ENCODE measurements at places on chromosomes 2 and 18.
A peak's percentile ranks its signal among the peaks of the same experiment; 100 is the strongest.

DNA sequence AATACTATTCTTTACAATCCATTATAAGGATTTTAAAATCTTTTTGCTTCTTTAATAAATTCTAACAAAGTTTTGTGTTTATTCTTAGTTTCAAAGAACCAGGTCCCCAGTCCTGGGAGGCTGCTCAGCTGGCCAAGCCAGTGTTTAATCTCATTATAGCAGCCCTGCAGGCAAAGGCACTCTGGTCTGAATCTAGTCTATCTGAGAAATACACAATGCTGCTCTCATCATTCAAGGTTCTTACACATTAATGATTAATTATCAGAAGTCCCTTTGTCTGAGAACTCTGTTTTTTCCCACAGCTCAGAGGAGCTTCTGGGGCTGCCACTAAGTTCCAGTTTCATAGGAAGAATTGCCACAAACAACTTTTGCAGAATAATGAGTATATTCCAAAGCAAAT lies 27.7 kb downstream of the KCTD18 start:
- DNase-seq, result no peak

DNA sequence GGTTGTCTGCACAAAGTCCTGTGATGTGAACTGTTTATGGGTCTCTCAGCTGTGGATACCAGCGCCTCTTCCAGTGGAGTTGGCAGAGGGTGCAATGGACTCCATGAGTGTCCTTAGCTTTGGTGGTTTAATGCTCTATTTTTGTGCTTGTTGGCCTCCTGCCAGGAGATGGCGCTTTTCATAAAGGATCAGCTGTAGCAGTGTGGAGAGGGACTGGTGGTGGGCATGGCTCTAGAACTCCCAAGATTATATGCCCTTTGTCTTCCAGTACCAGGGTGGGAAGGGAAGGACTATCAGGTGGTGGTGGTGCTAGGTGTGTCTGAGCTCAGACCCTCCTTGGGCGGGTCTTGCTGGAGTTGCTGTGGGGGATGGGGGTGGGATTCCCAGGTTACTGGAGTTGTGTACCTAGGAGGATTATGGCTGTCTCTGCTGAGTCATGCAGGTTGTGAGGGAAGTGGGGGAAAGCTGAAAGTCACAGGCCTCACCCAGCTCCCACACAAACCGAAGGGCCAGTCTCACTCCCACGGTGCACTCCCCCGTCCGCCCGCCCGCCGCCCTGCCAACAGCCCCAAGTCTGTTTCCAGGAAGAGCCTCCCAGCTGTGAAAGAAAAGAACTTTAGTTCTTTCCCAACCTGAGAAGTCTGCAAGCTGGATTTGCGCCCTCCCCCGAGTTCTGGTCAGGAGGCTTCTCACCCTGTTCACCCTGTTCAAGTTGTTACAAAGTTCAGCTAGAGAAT lies 108.1 kb downstream of the MARCO start:
- no peak for DNase-seq

DNA sequence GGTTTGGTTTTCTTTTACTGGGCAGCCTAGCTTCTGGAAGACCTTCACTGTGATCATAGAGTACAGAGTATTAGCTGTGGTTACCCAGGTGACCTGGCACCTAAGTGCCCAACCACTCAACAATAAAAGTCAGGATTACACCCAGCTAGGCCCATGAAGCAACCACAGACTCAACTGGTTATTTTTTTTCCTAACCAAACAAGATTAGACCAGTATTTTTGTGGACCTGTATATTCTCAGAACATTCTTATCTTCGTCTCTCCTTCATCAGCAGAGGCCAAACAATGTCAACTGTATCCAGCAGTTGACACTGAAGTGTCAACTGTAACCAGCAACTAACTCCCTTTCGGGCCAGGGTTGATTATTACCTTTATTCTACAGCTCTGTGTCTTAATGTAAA lies 289.2 kb upstream of the SLC39A10 start:
- DNase-seq, result no peak

- DNase-seq, result no peak
Observed at GRCh38 chr2:96359866-96360265, 24.3 kb downstream of the NCAPH start.

DNA sequence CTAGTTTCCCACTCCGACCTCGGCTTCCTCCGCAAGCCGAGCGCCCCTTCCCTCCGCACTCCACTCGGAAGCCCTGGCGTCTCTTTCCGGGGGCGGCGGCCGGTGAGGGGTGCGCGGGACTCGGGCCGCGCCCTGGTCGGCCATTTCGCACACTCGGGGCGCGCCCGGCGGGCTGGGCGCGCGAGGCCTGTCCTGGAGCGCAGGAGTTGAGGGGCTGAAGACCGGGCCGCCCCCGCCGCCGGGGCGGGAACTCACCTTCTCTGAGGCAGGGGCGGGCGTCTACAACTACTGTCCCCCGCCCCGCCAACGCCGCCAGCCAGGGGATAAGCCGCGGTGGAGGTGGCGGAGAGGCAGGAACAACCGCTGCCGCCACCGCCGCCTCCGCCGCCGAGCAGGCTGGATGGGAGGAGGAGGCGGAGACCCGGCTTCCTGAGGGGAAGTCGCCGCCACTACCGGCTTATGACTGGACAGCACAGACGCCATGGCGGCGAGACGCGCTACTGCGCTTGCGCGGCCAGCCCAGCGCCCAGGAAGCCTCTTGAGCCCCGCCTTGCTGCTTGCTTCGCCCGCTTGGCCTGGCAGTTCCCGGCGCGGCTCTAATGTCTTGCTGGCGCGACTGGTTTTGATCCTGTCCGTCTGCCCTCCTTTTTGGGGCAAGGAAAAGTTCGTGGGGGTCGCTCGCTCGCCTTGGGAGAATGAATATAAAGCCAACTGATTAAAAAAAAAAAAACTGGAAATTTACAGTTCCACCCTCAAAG lies at the start of gene KRCC1:
KRCC1 (minus strand) TSS at position 413 of the 758 bp plus-strand sequence. CDS start 27,220 bp downstream, outside the sequence.
- peak; percentile 95 for DNase-seq

DNA sequence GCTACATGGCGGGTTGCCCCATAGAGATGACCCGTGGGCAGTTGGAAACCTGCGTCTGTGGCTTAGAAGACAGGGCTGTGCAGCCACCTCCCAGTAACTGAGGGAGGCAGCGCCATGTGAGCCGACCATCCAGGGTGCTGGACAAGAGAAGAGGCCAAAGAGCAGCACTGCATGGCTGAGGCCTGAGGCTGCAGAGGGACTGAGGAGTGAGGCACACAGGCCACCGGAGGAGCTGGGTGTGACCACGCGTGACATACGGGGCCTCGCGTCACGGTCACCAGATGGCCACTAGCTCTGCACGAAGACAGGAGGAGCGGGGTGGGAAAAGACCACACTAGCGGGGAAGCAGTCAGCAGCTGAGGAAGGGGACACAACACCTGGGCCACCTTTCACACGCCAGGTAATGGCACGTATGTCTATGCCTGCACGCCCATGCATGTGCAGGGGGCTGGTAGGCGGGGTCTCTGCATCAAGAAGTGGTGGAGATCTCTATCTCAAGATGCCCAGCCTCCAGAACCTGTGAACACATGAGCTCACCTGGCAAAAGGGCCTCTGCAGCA lies 61.4 kb downstream of the NDUFA10 start:
- no peak for DNase-seq

- no peak for DNase-seq
Observed at GRCh38 chr18:2423761-2424160, 147.5 kb downstream of the METTL4 start.

DNA sequence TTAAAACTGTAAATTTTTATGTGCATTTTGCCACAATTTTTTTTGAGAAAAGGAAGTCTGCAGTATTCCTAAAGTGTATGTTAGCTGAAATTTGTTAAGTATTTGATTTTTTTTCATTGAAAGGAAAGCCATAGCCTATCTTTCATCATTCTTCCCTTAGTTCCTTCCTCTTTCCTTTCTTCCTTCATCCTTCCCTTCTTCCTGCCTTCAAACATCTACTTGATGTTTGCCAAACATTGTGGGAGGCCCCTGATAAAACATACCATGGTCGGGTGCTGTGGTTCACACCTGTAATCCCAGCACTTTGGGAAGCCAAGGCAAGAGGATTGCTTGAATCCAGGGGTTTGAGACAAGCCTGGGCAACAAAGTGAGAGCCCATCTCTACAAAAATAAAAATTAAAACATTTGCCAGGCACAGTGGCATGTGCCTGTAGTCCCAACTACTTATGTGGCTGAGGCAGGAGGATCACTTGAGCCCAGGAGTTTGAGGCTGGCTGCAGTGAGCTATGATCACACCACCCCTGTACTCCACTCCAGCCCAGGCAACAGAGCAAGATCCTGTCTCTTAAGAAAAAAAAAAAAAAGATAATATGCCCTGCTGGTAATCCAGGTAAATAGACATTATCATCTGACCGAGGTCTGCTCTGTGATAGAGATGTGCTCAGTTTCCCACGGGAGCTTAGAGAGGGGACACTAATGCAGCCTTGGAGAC lies 278.4 kb upstream of the STON1 start:
- no peak for DNase-seq

GRCh38 chr2:168660870-168661862 lies 141.3 kb upstream of the NOSTRIN start:
- DNase-seq, result no peak

GRCh38 chr2:187329586-187329985 lies 118.5 kb downstream of the CALCRL start:
- DNase-seq, result no peak

GRCh38 chr18:32249147-32249929 lies 59.5 kb downstream of the MEP1B start:
- no peak for DNase-seq

DNA sequence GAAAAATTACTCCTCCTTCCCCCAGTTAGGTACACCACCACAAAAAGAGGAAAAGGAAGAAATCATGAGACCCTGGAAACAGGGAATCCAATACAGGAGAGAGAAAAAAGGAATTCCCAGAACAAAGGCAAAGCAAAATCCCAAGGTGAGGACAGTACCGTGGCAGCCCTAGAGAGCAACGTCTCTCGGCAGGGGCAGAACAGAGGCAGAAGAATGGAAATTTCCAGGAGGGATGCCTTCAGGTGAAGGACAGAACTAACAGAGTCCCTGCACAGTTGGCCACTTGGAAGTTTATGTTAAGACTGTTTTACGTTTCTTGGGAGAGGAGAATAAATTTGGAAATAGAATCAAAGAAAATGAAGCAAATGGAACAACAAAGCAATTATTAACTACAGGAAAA lies 27.7 kb downstream of the GRB14 start:
- no peak for DNase-seq

DNA sequence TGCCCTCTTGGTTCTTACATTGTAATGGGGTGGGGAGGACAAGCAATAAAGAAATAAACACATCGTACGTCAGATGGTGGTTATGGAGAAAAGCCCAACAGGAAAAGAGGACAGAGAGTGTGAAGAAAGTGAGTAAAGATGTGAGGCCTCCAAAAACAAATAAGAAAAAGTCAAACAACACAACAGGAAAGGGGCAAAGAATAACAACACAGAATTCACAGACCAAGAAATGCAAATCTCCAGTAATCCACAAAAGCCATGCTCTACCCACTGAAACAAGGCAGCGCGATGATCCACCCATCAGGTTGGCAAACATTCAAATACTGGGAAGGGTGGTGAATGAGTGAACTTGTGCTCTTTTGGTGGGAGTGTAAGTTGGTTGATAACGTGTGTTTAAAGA lies 16.7 kb upstream of the DUSP2 start:
- no peak for DNase-seq

GRCh38 chr2:85276571-85277118 lies 51.1 kb downstream of the TGOLN2 start:
- no peak for DNase-seq

- DNase-seq, result no peak
Observed at GRCh38 chr2:44747794-44748193, 193.7 kb upstream of the SIX3 start.

GRCh38 chr2:221025398-221025797 lies 546.7 kb downstream of the EPHA4 start:
- DNase-seq, result no peak

DNA sequence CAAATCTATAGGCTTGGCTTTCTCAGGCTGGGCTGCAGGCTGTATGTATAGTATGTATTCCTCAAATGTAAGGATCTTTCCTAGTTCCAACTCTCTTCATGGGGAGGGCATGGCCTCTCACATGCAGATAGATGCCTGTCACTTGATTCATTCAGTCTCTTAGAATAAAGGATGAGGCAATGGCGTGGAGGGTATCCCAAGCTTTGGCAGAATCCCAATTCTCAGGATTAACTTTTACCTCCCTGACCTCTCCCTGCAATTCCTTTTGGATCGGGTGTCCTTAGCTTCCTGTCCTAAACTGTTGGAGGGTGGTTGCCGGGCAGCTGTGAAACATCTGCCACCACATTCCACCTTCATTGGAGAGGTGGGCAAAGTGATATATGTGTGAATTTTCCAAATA lies 80.3 kb downstream of the INSIG2 start:
- no peak for DNase-seq

GRCh38 chr2:112730791-112731190 lies 10.0 kb downstream of the NT5DC4 start:
- DNase-seq, result no peak

DNA sequence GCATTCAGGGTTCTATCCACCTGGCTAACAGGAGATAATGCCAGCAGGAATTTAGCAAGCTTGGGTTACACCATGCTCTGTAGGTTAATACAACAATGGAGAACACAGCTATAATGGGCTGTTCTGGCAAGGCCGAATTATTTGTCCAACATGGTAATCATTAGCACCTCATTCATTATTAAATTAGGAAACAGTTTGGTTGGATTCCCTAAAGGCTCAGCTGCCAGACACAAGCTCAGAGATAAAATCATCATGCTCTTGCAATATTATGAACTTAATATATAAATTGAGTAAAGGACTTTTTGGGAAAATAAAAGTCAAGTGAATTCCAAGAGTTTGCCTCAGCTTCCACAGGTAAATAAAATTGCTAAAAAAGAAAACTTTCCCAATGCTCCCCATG lies 166.4 kb downstream of the ANKRD44 start:
- DNase-seq, result no peak

- no peak for DNase-seq
Observed at GRCh38 chr2:217832115-217832514, 170.7 kb downstream of the TNS1 start.

DNA sequence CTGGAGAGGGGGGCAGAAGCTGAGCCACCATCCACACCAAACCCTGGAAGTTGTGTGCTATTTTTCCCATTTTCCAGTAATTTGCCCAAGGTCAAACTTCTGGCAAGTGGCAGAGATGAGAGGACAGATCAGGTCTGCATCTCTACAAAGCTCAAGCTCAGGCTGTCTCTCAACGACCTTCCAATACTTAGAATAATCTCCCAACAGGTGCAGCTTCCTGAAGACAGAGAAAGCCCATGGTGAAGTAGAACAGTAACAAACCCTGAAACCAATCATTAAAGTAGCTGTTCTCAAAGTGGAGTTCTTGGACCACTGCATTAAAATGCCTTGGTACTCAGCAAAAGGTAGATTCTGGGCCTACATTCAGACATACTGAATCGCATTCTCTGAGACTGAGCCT lies 37.6 kb downstream of the TMEM131 start:
- DNase-seq, result no peak

- no peak for DNase-seq
Observed at GRCh38 chr2:47093626-47094025, 61.5 kb downstream of the STPG4 start.

Measured in activated CD8-positive, alpha-beta memory T cell treated with anti-CD3 and anti-CD28 coated beads, Interleukin-2, amount 50 U/mL, for 48 hours (primary cell).